Mesothelial cell of epicardium (in vitro differentiated cells): ENCODE measurements at places on chromosomes 5 and 9. TPM values are rescaled to one million over a fixed set of nuclear protein-coding genes. Genes with fewer than 3 reads are reported as not detected.

DNA sequence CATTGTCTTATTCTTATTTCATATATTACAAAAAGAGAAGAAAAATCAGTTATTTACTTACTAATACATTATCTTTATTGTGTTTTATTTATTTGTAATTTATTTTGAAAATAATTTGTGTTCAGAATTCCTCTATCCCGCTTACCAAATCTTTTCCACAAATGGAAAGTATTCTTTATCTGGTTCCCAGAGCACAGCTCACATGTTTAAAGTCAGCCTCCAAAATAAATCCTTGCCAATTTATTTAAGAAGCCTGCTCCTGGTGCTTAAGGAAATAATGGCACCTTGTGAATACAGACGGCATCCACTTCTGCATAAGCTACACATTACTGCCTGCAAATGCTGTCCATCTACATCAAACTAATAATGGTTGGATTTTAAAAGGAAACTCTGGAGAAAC is 435.4 kb downstream of the MTRR start:
- no peak overlapping the region for H3K4me3 ChIP-seq
- peaks cover 10% of the 10 kb centered on the region for H3K27me3 ChIP-seq
- no peaks in the 10 kb centered on the region for H3K36me3 ChIP-seq

DNA sequence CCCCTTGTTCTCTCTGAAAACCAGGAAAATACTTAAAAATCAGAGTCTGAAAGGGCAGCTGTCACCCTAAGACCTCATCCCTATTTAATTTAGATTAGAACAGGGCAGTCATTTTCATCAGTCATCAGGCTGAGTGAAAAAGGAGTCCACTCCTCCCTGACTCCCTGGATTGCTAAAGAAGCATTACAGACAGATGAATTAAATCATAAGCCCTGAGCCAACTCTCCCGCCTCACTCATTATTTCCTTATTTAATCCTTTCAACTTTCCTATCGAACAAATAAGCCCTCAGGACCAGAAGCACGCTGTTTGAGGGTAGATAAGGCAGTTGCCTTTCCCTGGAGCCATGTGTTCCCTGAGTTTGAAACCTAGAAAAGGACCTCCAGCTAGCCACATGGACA is 201.9 kb upstream of the ANKRD55 start:
- no peak for DNase-seq
- no peaks in the 10 kb centered on the region for H3K27me3 ChIP-seq
- H3K36me3 ChIP-seq: no peaks in the 10 kb centered on the region

GRCh38 chr9:116172216-116172615 is 18.6 kb downstream of the PAPPA start:
- H3K4me1 ChIP-seq: peaks cover 7% of the 10 kb centered on the region
- no peak overlapping the region for H3K27ac ChIP-seq
- no peak overlapping the region for H3K4me3 ChIP-seq

Gene LRRC19
- total RNA-seq: not detected in 3 replicates

- no peaks in the 10 kb centered on the region for H3K27me3 ChIP-seq
- H3K4me1 ChIP-seq: peaks cover 24% of the 10 kb centered on the region
- H3K36me3 ChIP-seq: no peaks in the 10 kb centered on the region
- no peak overlapping the region for H3K4me3 ChIP-seq
These were observed 25.8 kb downstream of the RFX3 start for GRCh38 chr9:3500044-3500443.

Gene PCDHA1
- not detected in 3 replicates for total RNA-seq

GRCh38 chr5:114857941-114858551 is 311.7 kb downstream of the TRIM36 start:
- H3K27ac ChIP-seq: no peak overlapping the region
- peaks cover 3% of the 10 kb centered on the region for H3K4me1 ChIP-seq
- H3K27me3 ChIP-seq: no peaks in the 10 kb centered on the region
- H3K36me3 ChIP-seq: no peaks in the 10 kb centered on the region
- DNase-seq: no peak
- H3K4me3 ChIP-seq: no peak overlapping the region

- peaks cover 2% of the 10 kb centered on the region for H3K36me3 ChIP-seq
- DNase-seq: no peak
- H3K27ac ChIP-seq: no peak overlapping the region
- H3K4me3 ChIP-seq: no peak overlapping the region
- H3K4me1 ChIP-seq: peaks cover under 1% of the 10 kb centered on the region
These were observed 250.8 kb upstream of the FBXL7 start for GRCh38 chr5:15249152-15249551.

Gene IER5L
- total RNA-seq: 31.3 to 34.7 TPM (median 31.9 TPM) in 3 replicates

DNA sequence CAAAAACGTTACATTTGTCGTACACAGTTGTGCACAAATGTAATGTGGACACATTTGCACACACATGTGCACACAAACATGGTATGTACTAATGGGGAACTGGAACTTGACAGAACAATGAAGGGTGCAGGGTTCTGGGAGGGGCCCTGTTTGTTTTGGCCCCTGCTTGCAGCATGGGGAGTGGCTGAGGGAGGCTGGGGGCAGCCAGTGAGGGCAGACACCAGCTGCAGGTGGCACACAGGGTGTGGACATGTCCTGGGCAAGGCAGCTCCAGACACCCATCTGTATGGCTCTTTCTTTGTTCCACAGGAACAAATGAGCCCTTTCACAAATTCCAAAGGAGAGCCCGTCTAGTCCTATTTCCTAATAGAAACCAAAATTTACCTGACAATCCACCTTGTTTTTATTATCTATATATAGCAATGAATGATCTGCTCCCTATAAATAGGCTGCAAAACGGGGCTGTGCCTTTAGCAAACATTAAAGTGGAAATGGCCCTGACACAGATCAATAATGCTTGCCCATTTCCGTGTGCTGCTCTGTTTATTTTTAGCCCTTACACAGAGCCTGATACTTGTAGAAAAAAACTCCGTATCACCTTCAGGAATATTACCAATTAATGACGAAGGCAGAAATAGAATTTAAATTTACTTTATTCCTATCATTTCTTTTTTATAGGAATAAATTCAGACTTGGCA is 26.4 kb downstream of the MARCHF3 start:
- peaks cover 18% of the 10 kb centered on the region for H3K4me1 ChIP-seq
- no peak overlapping the region for H3K27ac ChIP-seq
- no peaks in the 10 kb centered on the region for H3K36me3 ChIP-seq
- no peak overlapping the region for H3K4me3 ChIP-seq

Gene PLCXD3
- total RNA-seq: not detected in 3 replicates

- DNase-seq: no peak
- no peaks in the 10 kb centered on the region for H3K4me1 ChIP-seq
- peaks cover 12% of the 10 kb centered on the region for H3K36me3 ChIP-seq
- H3K27me3 ChIP-seq: no peaks in the 10 kb centered on the region
- H3K4me3 ChIP-seq: no peak overlapping the region
- H3K27ac ChIP-seq: no peak overlapping the region
These were observed 49.6 kb downstream of the APC start for GRCh38 chr5:112787261-112787660.

Gene PCDHB5
- 5.2 to 6.8 TPM (median 6.0 TPM) in 3 replicates for total RNA-seq

DNA sequence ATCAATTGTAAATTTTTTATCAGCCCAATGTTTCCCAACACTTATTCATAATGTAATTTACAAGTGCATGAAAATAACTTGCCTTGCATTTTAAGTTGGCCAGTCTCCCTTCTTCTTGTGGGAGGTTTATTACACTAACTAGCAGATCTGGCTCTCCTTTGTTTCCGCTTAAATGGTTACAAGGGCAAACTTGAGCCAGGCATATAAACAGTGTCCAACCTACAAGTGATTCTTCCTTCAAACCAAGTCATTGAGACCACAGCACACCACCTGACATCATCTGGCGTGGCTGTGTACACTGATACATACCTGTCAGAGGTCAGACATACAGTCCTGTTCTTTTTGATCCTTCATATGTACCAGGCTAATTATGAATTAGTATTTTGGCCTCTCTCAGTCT is 80.1 kb downstream of the ALDH1A1 start:
- peaks cover 1% of the 10 kb centered on the region for H3K27me3 ChIP-seq
- peaks cover 23% of the 10 kb centered on the region for H3K4me1 ChIP-seq
- H3K27ac ChIP-seq: no peak overlapping the region
- no peak for DNase-seq
- peaks cover 2% of the 10 kb centered on the region for H3K36me3 ChIP-seq

GRCh38 chr5:127951791-127952190 is 131.8 kb upstream of the SLC12A2 start:
- no peaks in the 10 kb centered on the region for H3K27me3 ChIP-seq
- DNase-seq: no peak

DNA sequence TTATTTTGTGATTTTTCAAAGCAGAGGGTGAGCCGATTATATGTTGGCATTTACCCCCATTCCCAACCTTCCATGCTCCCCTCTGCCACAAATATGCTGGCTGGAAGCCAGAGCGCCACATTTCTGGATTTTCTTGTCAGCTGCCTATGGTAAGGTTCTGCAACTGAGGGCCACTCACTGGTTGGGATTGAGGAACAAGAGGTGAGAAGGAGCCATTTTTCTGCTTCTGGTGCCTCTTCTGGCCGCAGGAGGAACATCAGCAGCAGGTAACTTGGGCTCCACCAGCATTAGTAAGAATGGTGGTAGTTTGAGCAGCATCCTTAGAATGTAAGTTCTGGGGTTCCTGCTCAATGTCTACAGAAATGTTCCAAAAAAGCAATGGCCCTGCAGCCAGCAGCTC is 159.5 kb upstream of the MAST4 start:
- no peak for DNase-seq
- no peak overlapping the region for H3K27ac ChIP-seq
- H3K4me3 ChIP-seq: no peak overlapping the region
- peaks cover 19% of the 10 kb centered on the region for H3K4me1 ChIP-seq
- no peaks in the 10 kb centered on the region for H3K27me3 ChIP-seq
- no peaks in the 10 kb centered on the region for H3K36me3 ChIP-seq

Gene UBE2QL1
- total RNA-seq: 3.9 to 4.4 TPM (median 4.2 TPM) in 3 replicates

Gene FCN2
- total RNA-seq: not detected in 3 replicates

GRCh38 chr5:172713113-172713808 is 57.7 kb downstream of the DUSP1 start:
- no peaks in the 10 kb centered on the region for H3K36me3 ChIP-seq
- peaks cover 13% of the 10 kb centered on the region for H3K27me3 ChIP-seq

DNA sequence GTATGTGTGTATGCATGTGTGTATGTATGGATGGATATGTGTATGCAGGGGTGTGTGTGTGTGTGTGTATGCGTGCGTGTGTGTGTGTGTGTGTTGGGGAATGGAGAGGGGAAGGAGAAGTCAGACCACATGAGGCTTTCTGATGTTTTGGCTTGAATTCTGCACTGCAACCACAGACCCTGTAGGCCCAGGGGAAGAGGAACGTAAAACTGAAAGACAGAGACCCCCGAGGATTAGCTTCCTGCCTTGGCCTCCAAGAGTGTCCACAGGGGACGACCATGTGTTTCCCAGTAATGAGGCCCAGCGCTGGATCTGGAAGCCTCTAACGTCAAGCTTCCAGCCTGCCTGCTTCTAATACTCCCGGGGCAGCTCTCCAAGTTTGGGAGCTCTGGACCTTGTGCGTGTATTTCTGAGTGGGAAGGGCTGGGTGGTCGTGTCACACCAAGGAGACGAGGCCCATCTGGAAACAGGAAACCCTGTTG is 5.8 kb downstream of the DCANP1 start:
- peaks cover 84% of the 10 kb centered on the region for H3K4me1 ChIP-seq
- no peaks in the 10 kb centered on the region for H3K27me3 ChIP-seq
- no peak overlapping the region for H3K4me3 ChIP-seq
- no peaks in the 10 kb centered on the region for H3K36me3 ChIP-seq
- H3K27ac ChIP-seq: peak overlapping the region; percentile 97

Gene EIF4E1B
- not detected in 3 replicates for total RNA-seq

- no peaks in the 10 kb centered on the region for H3K36me3 ChIP-seq
- H3K4me3 ChIP-seq: no peak overlapping the region
- peaks cover 39% of the 10 kb centered on the region for H3K27me3 ChIP-seq
- H3K27ac ChIP-seq: no peak overlapping the region
These were observed 53.6 kb upstream of the SIMC1 start for GRCh38 chr5:176184608-176185132.

GRCh38 chr5:80083101-80083890 is 48.1 kb downstream of the THBS4 start:
- H3K4me3 ChIP-seq: no peak overlapping the region
- no peak for DNase-seq
- H3K4me1 ChIP-seq: peaks cover 17% of the 10 kb centered on the region

DNA sequence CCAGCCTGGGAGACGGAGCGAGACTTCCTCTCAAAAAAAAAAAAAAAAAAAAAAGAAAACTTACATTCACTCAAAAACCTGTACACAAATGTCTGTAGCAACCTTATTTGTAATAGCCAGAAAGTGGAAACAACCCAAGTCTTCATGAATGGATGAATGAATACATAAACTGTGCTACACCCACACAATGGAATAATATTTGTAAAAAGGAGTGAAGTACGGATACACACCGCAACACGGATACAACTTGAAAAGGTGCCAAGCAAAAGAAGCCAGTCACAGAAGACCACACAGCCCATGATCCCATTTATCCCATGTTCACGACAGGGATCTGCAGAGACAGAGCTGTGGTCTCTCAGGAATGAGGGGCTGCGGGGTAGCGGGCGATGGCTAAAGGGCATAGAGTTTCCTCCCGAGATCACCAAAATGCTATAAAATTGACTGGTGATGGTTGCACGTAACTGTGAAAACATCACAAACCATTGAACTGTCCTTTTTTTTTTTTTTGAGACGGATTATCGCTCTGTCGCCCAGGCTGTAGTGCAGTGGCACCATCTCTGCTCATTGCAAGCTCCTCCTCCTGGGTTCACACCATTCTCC is 76.2 kb upstream of the COL5A1 start:
- DNase-seq: no peak
- H3K27me3 ChIP-seq: no peaks in the 10 kb centered on the region
- no peaks in the 10 kb centered on the region for H3K36me3 ChIP-seq

Gene NDFIP1
- total RNA-seq: 63.2 to 67.9 TPM (median 66.1 TPM) in 3 replicates

GRCh38 chr9:81113453-81114124 is 575.8 kb downstream of the TLE1 start:
- no peak overlapping the region for H3K27ac ChIP-seq
- no peaks in the 10 kb centered on the region for H3K27me3 ChIP-seq
- DNase-seq: no peak
- H3K4me3 ChIP-seq: no peak overlapping the region
- H3K4me1 ChIP-seq: peaks cover 47% of the 10 kb centered on the region

- peaks cover 7% of the 10 kb centered on the region for H3K4me1 ChIP-seq
- peak within 1 kb of the TSS; percentile 64 for H3K4me3 ChIP-seq
- DNase-seq: peak; percentile 54
- H3K27ac ChIP-seq: no peak within 1 kb of the TSS
These were observed at the start of gene TMEM171 for GRCh38 chr5:73120222-73121118. Gene TMEM171, plus strand, starts transcription at chr5:73120575. Its CDS starts 2,799 bp downstream, at chr5:73123374.

- peaks cover 18% of the 10 kb centered on the region for H3K4me1 ChIP-seq
- peak overlapping the region; percentile 3 for H3K27ac ChIP-seq
- H3K4me3 ChIP-seq: no peak overlapping the region
- DNase-seq: no peak
- H3K27me3 ChIP-seq: no peaks in the 10 kb centered on the region
- H3K36me3 ChIP-seq: no peaks in the 10 kb centered on the region
These were observed 26.0 kb upstream of the EPB41L4B start for GRCh38 chr9:109346904-109347303.

GRCh38 chr9:121636341-121636865 is 15.0 kb upstream of the DAB2IP start:
- H3K4me1 ChIP-seq: peaks cover 51% of the 10 kb centered on the region
- peak overlapping the region; percentile 64 for H3K27ac ChIP-seq
- H3K36me3 ChIP-seq: no peaks in the 10 kb centered on the region
- no peak overlapping the region for H3K4me3 ChIP-seq

- no peaks in the 10 kb centered on the region for H3K27me3 ChIP-seq
- no peak overlapping the region for H3K4me3 ChIP-seq
- H3K36me3 ChIP-seq: no peaks in the 10 kb centered on the region
These were observed 53.5 kb upstream of the ABL1 start for GRCh38 chr9:130781569-130781968.
